ENCODE measurements at places on chromosomes 2 and 18.

GRCh38 chr2:168934826-168935225 lies 33.7 kb downstream of the G6PC2 start:
- DNase-seq, result no peak

DNA sequence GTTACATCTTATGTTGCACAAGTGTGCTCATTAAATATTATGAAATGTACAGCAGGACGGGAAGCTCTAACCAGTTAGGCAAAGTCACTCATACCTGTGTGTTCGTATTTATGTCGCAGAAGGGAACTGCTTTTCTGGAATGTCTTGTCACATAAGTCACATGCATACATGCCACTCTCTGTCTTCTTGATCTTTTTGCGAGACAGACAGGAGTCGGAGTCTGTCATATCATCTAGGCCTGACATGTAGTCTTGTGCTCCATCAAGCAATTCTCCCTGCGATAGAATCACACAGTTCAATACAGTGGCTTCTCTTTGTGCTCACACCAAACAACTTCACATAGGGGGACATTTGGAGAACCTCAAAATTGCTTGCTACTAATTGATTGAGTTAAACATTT lies 123.6 kb downstream of the ZEB2 start:
- no peak for DNase-seq

GRCh38 chr2:169073963-169074751 lies 4.8 kb downstream of the DHRS9 start:
- DNase-seq, result no peak

GRCh38 chr2:47208852-47209606 lies 53.9 kb upstream of the STPG4 start:
- no peak for DNase-seq

DNA sequence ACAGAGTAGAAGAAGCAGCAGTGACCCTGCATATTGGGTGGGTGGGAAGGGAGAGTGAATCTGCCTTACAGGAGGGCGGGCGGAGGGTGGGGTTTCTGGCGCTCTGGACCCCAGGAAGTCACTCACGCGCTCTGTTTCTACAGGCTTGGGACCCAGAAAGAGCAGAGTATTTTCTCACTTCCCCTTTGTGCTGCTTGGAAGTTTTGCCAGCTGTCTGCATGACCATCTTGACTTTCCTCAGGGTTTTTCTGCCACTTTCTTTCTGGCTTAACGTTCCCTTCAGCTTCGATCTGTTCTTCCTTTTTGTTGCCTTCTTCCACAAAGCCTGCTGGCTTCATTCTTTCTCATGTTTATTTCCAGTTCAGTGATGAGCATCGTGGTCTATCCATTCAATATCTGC lies 383.1 kb downstream of the GALR1 start:
- no peak for DNase-seq

DNA sequence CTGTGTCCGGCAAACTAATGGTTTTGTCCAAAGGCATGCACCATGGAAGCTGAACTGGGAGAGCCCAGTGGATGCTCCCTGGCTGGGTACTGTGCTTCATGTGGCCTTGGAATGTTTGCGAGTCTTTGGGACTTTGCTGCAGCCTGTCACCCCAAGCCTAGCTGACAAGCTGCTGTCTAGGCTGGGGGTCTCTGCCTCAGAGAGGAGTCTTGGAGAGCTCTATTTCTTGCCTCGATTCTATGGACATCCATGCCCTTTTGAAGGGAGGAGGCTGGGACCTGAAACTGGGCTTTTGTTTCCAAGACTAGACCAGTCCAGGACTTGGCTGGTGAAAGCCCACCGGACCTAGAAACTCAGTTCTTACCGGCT lies 1.7 kb downstream of the MARS2 start:
- DNase-seq, result no peak

DNA sequence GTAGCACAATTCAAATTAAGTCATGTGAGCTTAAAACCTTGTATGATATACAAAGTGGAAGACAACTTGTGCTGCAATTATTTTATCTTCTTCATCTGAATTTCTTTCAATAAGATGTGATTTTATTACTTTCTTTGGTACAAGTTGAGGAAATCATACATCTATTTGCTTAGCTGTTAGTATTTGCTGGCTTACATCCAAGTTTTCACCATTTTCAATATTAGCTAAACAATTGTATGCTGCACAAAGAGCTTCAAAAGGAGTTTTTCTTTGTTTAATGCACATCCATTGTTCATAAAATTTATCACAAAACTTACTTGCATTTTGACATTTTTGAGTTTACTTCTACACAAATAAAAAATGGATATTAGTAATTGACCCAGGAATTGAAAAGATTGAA lies 40.9 kb downstream of the SCN9A start:
- DNase-seq, result no peak

GRCh38 chr2:109648041-109648527 lies 33.9 kb downstream of the SOWAHC start:
- no peak for DNase-seq

DNA sequence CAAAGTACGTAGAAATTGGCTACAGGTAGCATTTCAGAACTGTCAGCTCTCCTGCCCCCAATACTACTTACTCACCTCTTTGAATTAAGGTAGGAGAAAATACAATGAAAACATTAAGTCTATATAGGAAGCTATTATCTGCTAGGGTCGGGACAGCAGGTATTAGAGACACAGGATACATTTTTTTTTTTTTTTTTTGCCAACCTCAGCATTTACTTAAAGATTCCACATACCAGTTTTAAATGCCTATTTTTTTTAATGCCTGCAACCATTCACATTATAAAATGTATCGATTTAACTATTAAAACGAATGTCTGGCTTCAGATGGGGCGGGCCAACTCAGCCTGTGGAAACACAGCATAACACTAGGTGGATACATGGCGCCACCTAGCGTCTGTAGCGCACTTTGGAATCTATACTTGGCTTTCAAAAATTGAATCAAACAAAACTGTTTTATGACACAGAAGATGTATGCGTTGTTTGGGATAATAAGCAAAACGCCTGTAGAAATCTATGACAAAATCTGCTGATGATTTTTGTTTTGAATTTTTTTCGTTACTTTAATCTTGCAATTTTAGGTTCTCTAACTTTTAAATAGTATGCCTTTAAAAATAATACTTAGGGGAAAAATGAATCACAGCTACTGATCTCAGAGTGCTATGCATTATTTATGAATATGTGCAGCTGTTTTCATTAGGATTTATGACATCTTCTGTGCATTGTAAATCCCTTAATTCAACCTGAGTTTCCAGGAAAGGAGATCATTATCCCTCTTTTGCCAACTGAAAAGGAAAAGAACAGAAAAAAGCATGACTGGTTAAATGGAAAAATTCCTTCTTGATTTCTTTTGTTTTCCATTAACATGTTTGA lies 261.0 kb downstream of the NYAP2 start:
- DNase-seq, result peak; percentile 81

DNA sequence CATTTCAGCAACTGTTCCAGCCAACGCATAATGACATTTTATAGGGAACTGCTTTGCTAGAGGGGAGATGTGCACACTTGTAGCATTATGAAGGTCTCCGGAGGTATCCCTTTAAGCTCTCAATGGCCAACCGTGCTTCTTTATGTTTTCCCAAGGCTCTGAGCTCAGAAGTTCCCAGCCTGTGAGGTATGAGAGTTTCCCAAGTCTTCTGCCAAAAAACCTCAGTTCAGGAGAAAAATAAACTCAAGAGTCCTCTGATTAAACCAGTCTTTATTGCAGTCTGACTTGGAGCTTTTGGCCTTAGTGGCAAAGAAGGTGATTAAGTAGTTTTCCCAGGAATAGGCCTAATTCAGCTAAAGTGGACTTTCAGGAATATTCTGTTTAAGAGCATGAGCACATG lies 35.4 kb upstream of the ZNF532 start:
- no peak for DNase-seq

DNA sequence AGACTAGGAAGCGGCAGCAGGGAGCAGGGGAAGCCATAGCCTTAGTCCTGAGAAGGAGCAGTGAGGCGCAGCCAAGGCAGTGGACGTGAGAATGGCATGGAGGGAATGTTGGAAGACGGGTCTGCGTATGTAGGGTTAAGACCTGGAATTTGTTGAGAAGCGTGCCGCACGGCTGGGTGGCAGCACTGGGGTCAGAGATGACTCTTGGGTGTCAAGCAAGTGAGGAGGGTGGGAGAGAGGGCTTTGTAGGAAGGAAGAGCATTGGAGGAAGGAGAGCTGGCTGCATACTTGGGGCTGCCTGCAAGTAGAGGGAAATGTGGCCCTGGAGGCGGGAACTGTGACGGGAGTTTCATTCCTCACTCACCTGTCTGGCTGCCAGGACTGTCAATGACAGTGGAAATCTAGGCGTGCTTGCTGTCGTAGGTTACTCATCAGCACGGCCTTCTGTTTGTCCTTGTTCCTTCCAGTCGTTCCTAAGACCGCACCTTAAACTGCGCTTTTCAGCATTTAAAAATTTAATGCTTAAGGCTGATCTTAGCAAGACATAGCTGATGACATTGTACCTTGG lies 108.0 kb downstream of the ITGB1BP1 start:
- DNase-seq, result no peak

GRCh38 chr18:45793264-45793965 lies 32.1 kb upstream of the SIGLEC15 start:
- no peak for DNase-seq

DNA sequence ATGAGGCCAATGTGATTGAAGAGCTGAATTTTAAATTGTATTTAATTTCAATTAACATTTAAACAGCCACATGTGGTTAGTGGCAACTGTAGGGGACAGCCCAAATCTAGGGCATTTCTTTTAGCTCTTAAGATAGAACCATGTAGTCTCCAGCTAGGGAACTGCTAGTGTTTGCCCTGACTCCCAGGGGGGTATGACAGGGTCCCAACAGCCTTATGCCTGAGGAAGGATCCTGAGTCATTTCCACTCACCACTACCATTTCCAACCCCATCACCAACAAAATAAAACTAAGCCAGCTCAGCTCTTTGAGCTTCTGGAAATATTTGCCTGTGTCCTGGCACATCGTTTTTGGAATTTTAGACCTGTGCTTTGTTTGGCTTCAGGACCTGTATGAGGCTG lies 13.7 kb upstream of the GMCL1 start:
- DNase-seq, result no peak

DNA sequence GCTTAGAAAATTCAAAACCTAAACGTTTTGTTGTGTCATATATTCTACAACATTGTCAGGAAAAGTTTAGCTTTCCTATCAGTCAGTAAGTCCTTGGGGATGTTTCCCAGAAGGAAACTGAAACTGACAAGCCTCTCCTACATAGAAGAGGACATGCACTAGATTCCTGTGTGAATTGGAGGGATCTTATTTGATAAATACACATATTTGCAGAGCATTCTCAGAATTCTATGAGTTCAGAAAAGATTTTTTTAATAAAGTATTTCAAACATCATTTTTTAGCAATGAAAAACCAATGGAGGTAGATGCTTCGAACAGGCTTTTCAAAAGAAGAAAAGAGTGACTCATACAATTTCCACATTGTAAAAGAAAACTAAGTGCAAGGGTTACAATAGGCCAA lies 1706.7 kb downstream of the SUCLG1 start:
- no peak for DNase-seq

DNA sequence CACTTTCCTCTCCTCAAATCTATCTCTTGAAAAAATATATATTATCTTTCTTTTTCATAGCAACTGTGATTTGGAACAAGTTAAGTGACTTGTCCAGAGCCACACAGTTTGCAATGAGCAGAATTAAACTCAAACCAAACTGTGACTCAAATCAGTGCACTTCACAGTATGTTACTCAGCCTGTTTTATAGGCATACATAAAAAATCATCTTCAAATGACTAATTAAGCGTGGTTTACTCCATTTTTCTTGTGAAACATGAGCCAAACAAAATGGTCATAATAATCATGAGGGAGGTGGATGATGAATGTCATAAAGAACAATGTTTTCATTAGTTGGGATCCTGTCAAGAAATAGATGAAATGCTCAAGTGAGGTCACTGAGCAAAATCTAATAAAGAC lies 6.1 kb upstream of the CCDC178 start:
- no peak for DNase-seq

DNA sequence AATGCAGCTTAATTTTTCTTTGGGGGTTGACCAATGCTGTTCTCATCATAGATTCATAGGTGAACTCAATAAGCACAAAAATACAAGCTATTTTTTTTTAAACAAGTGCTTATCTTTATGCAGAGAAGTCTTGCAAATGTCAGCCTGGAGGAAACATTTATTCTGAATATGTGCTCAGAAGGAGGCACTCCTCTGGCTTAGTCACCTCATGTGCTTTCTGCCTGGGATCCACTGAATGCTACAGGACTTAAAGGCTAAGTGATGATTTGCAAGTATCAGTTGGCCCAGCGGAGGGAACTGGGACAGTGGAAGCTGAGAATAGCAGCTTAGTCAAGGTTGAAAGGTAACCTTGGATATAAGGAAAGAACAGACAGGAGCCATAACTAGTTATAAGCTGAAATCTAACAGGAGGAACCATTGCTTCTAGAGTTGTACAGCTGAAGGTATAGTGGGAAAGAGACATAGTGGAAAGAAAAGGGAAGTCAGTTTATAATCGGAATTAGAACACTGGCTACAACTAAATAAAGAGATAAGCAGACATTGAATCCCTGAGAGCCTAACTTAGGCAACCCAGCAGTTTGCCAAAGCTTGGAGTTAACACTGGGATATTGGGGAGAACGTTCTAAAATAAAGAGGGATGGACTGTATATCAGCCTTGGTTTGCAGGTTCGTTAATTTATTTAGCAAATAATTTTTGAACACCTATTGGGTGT lies 488.7 kb downstream of the SUCLG1 start:
- no peak for DNase-seq

GRCh38 chr18:73286584-73286983 lies 418.8 kb upstream of the NETO1 start:
- no peak for DNase-seq

DNA sequence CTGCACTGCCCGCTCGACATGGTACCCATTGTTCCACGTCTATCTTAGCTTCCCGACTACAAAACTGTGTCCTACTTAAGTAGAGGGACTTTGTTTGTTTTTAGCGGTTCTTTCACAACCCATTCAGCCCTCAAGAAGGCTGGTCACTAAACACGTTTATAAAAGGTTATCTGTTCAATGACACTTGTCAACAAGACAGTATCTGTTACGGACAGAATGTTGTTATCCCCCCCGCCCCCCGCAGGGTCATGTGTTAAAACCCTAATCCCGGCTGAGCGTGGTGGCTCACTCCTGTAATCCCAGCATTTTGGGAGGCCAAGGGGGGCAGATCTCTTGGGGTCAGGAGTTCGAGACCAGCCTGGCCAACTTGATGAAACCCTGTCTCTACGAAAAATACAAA lies 40.4 kb upstream of the CREG2 start:
- DNase-seq, result no peak

DNA sequence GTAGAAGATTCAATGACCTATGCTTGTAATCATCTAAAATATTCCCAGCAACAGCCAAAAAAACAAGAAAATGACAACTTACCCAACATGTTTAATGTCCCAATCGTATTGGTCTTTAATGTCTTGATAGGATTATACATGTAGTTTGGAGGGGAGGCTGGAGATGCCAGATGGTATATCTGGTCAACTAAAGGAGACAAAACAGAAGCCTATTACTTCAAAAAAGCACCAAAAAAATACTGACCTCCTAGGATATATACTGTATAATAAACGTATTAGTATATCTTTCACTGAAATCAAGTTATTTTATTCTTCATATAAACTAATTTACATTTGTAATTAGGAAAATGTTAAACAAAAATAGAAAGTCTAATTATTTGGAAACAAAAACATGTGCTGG lies 64.5 kb downstream of the UXS1 start:
- DNase-seq, result no peak

GRCh38 chr2:37507051-37507410 lies 162.6 kb downstream of the QPCT start:
- DNase-seq, result no peak

- no peak for DNase-seq
Observed at GRCh38 chr2:71575966-71576365, 122.6 kb downstream of the DYSF start.
